SW 1271 (cell line): ENCODE measurements at places on chromosomes 6 and 20.

GRCh38 chr20:57878786-57879424, 169.1 kb upstream of the PMEPA1 start:
- DNase-seq: no peak

- no peak for DNase-seq
Measured at GRCh38 chr6:84920021-84920420, 155.6 kb upstream of the TBX18 start.

DNA sequence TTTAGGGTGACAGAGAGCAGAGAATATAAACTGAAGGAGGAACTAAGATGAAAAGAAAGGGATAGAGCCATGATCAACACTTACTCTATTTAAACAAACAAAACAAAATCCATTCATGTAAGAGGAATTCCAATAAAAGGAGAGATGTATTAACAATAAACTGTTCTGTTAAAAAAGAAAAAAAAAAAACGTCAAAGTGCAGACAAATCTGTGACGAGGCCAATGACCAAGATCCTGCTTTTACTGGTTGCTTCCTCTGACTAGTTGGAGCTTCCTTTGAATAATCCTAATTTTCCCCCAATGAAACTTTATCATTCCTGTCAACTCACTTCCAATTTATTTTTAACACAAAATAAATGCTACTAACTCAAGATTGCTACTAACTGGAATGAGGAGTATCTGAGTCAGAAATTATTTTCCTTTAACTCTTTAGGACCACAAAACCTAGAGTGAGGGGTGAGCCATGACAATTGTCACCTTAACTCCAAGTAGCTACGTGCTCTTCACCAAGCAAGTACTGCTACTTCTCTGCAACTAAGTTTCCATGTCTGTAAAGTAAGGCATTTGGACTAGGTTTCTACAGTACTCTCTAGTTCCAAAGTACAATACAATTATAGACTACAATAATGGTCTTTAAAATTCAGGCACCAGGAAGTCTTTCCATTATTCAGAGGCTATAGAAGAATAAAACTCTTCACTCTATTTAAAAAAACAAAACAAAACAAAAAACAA, 152.0 kb downstream of the PTPRK start:
- DNase-seq: no peak

DNA sequence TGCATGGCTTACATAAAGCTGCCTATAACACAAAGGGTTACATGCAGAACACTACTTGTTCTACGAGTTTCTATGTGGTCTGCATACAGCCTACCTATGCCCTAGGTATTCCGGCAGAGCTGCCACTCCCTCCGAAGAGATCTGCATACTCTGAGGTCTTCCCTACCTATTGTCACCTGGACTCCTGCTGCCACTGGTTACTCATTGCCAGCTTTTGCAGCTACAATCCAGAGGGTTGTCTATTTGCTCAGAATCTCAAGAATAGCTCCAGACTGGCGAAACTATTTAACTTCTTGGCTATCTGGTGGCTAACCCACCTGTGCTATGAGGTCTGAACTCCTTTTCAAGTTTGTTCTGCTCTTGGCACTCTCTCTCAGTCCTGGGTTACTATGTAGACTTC, 323.3 kb downstream of the BMP2 start:
- no peak for DNase-seq
